MV-4-11 (cell line): ENCODE measurements at places on chromosomes 12 and 14.

GRCh38 chr12:132477017-132477702 is 12.8 kb upstream of the FBRSL1 start:
- peak; percentile 87 for DNase-seq

- DNase-seq: peak; percentile 27
Observed at GRCh38 chr12:89874146-89874545, 165.5 kb upstream of the ATP2B1 start.

DNA sequence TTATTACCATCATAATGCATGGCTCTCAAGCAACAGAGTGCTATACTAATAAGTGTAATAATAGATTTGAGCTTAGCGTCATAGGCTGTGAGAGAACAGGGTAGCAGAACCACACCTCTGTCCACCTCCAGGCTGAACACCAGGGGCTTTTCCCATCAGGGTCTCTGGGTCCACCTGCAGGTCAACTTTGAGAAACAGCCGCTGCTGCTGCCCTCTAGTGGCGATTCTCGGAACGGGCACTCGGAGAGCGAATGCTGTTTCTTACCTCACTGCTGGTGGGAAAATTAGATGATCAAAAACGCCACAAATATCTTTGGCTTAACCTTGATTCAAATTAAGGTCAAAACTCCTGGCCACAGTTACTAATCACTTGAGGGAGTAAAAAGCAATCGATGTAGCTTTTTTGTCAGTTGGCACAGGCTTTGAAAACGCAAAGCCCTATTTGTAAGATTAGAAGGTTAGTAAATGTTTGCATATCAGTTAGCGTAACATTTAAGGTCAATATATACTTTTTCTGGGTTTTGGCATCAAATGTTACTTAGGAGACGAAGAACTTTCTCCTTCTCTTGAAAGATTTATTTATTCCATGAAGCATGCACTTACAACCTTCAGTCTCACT is 127.9 kb upstream of the TMEM132D start:
- DNase-seq: peak; percentile 6

DNA sequence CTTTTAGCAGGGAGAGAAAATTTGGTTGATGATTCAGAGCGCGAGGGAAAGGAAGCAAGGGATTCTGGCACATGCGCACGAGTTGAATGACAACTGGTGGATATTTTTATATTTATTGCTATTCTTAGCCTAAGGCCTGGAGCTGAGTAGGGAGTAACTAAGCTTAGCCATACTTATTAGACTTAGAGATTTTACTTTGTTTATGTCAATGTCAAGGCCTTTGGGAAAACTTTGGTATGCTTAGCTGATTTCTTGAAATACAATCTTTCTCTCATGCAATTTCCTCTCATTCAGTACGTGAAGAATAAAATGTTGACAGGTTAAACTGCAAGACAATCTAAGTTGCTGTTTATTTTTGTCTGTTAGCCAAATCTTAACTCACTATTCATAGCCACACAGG is 101.1 kb downstream of the CRADD start:
- DNase-seq: no peak

DNA sequence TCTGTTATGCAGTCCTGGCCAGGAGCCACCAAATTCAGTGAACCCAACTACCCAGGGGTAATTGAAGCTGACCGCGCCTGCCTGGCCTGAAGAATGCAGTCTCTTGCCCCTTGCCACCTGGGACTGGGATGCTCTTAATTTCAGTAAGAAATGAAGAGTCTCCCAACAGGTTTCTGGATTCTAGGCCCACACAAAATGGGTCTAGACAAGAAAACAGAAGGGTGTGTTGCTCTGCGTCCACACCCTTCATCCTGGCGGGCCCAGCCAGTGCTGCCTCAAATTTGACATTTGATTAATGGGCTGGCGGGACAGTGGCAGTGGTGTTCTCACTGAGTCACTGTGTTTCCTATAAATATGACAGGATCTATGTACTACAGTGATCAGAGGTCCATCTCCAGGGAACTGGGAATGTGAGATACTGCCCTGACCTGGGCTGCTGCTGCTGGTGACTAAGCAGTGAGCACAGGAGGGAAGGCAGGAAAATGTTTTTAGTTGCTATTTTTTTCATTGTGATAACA is 6.5 kb downstream of the TMEM253 start:
- no peak for DNase-seq

DNA sequence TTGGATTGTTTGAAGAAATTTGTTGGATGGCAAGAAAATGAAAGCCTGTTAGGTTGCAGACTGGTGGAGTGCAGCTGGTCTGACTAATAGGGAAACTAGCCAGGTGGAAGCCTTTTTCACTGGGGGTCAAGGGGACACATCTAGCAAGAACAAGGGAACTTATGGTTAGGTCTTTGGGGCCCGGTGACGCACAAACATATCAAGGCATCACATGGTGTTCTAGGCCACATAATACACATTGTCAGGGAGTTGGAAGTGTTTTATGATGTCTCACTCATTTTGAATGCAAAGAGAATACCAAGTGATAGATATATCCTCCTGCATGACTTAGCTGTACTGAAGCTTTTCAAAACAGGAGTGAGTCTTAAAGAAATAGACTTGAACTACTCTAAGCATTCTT is 351.2 kb downstream of the KCNH5 start:
- no peak for DNase-seq

GRCh38 chr14:55553791-55554190 is 26.2 kb upstream of the KTN1 start:
- no peak for DNase-seq

DNA sequence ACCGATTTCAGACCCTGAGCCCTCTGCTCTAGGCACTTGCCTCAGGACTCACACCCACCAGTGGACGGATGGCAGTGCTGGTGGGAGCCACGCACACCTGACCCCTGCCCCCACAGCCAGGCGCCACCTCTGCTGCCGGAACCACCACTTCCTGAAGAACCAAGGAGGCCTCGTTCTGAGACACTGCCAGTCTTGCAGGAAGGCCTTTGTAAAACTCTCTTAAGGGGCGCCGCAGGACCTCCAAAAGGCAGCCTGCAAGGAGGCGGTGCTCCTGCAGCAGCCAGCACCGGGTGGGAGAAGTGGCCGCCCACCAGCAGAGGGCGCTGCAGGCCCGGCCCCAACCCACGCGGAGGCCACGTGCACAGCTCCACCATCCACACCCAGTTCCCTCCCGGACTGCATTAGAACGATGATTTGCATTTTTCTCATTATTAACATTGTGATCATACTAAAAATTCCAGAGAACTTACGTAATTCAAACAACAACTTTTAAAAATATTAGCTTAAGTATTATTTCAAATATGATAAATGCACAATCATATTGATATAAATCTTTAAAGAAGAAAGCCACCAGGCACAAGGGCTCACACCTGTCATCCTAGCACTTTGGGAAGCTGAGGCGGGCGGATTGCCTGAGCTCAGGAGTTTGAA is 12.8 kb downstream of the STX2 start:
- DNase-seq: no peak

DNA sequence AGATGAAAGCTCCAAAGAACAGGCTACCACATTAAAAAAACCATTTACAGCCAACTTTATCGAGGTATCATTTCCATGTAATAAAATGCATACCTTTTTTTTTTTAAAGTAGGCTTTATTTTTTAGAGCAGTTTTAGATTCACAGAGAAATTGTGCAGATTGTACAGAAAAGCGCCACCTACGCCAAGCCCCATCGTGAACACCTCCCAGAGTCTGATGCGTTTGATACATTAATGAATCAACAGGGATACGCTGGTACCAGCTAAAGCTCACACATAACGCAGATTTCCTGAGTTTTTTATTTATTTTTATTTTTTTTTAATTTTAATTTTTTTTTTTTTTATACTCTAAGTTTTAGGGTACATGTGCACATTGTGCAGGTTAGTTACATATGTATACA is 129.9 kb downstream of the KIF26A start:
- no peak for DNase-seq

DNA sequence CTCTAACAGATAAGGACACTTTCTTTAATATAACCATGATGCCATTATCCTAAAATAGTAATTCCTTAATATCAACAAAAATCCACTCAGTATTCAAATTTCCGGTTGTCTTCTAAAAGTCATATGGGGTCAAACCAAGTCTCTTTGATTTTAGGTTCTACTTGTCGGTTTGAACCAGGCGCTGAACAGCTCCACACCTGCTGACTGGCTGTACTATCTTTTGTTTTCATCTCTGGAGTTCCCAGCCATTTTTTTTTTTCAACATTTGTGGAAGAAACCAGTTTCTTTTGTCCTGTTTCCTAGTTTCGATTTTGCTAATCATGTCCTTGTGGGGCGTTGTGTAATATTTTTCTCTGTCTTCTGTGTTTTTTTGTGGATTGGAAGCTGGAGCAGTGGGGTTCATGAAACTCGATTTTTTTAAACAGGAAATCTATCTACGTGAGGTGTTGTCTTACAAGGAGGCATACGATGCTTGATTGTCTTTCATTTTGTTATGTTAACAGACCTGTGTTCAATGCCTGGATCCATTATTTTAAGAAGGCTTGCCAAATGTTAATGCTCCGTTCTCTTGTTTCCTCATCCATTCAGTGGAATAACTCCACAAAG is 50.2 kb downstream of the FZD10 start:
- peak; percentile 25 for DNase-seq

GRCh38 chr14:97166497-97166896 is 369.3 kb downstream of the VRK1 start:
- no peak for DNase-seq

- DNase-seq: no peak
Observed at GRCh38 chr14:91352053-91352452, 65.6 kb downstream of the CCDC88C start.

GRCh38 chr12:124419292-124420040 is 124.6 kb downstream of the RFLNA start:
- DNase-seq: no peak

- no peak for DNase-seq
Observed at GRCh38 chr12:54397157-54397556, 12.6 kb upstream of the ZNF385A start.
